ENCODE measurements at places on chromosomes 7 and 10. TPM values are rescaled to one million over a fixed set of nuclear protein-coding genes. Genes with fewer than 3 reads are reported as not detected.

TFPI2 gene
- 11.2 TPM for total RNA-seq

FAM241B gene
- total RNA-seq: 8.7 TPM

JCAD gene
- 2.3 TPM for total RNA-seq

MYOF gene
- total RNA-seq: 0.54 TPM

SFRP4 gene
- total RNA-seq: not detected

STAM gene
- 40.5 TPM for total RNA-seq

CDH23 gene
- total RNA-seq: 4.3 TPM

PSMG3 gene
- 28.3 TPM for total RNA-seq

CDNF gene
- total RNA-seq: 2.2 TPM

ARHGAP22 gene
- 10.7 TPM for total RNA-seq

SLC26A4 gene
- total RNA-seq: not detected

LDB1 gene
- 52.9 TPM for total RNA-seq

SAP25 gene
- total RNA-seq: 4.1 TPM

NACAD gene
- total RNA-seq: 11.2 TPM

RP9 gene
- total RNA-seq: 3.3 TPM

C10orf95 gene
- 0.69 TPM for total RNA-seq

TRIM56 gene
- 12.9 TPM for total RNA-seq

PRSS1 gene
- total RNA-seq: not detected

PRRT4 gene
- total RNA-seq: 0.56 TPM

NDUFA5 gene
- 70.2 TPM for total RNA-seq

MBLAC1 gene
- 5.0 TPM for total RNA-seq

TAS2R39 gene
- total RNA-seq: not detected

ACTL6B gene
- not detected for total RNA-seq

HSPB1 gene
- 48.1 TPM for total RNA-seq

CHAT gene
- not detected for total RNA-seq

CCAR1 gene
- total RNA-seq: 118 TPM

CALY gene
- total RNA-seq: 1.0 TPM

DNAH11 gene
- 4.7 TPM for total RNA-seq

CAMK2G gene
- 32.8 TPM for total RNA-seq

WDR86 gene
- 59.1 TPM for total RNA-seq

CYP3A4 gene
- not detected for total RNA-seq

TMEM225B gene
- total RNA-seq: not detected

GPR141 gene
- not detected for total RNA-seq
